ENCODE measurements at places on chromosomes 6 and 20.

DNA sequence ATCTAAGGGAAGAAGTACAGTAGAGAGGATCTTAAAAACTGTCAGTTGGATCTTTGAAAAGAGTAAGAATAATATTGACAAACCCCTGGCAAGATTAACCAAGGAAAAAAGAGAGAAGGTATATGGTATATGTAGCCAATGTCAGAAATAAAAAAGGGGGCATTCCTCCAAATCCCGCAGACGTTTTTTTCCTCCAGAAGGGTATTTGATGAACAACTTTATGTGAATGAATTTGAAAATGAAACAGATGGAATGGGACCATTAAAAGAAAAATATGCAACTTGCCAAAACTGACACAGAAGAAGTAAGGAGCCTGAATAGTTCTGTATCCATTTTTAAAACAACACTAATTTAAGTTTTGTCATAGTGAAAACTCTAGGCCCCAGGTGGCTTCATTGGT, 35.7 kb downstream of the GFRA4 start:
- DNase-seq = no peak

GRCh38 chr6:84271061-84271716, 43.7 kb upstream of the CEP162 start:
- DNase-seq = no peak

DNA sequence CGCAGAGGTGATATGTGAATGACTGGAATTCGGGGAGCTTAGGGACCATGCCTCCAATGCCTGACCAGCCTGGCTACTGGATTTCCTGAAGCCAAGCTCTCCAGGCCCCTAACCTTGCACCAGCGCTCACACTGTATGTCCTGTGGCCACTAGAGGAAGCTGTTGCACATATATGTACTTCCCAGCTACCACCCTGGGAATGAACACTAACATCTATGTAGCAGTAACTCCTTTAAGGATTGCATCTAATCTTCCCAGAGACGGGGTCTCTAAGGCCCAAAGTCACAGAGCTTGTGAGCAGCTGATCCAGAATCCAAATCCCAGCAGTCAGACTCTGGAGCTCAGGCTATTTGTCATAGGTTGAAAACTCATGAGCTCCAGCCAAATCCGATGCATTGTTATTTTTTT, 20.4 kb upstream of the BPIFB1 start:
- DNase-seq = no peak

DNA sequence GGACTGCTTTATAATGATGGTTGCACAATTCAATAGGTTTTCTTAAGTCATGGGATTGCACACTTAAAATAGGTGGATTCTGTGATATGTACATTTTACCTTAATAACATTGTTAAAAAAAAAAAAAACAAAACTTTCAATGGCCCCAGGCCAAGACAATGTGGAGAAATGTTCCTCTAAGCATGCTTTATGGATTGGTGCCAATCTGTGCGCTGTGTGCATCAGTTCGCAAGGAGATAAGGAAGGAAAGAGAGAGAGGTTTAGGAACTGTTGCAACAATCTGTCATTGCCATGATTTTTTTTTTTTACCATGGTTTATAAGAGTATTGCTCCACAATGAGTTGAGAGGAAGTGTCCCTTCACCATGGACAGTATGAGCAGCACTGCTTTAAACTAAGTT, 399.6 kb downstream of the PTPRT start:
- no peak for DNase-seq

- no peak for DNase-seq
Measured at GRCh38 chr20:63657260-63657936, 714 bp upstream of the RTEL1 start.

GRCh38 chr6:121867095-121867494, 431.6 kb downstream of the GJA1 start:
- no peak for DNase-seq

- no peak for DNase-seq
Measured at GRCh38 chr6:150169609-150170008, 26.8 kb downstream of the PPP1R14C start.
